H1 (cell line): ENCODE measurements at places on chromosomes 12 and 14. TPM values are rescaled to one million over a fixed set of nuclear protein-coding genes. Genes with fewer than 3 reads are reported as not detected.

Gene LRP1-AS
- not detected in 2 replicates for total RNA-seq

Gene MANSC4
- not detected in 2 replicates for total RNA-seq

Gene KRT77
- 0.10 TPM in 1 of 2 replicates, not detected in the other for total RNA-seq

- DNase-seq = no peak
Measured at GRCh38 chr12:101967506-101967905, 90.1 kb downstream of the DRAM1 start.

DNA sequence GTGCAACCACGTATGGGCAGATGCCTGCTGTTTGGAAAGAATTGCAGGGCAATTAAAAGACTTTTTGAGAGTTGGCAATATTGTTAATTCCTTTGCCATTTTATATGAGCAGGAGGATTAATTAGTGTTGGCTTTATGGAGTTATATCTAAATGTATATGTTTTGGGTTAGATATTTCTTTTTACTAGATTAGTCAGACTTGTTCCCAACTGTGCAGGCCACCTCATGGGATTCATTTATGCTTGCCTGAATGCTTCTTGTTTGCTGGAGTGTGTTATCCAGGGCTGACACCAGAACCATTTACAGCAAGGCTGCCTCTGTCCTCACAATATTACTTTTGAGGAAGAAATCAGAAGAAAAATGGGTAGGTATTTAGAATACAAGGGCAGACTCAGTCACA, 192.5 kb downstream of the KTN1 start:
- no peak for DNase-seq

Gene ZNF385A
- 12.1 and 14.3 TPM in 2 replicates for total RNA-seq

GRCh38 chr12:107374161-107374840, 281.0 kb upstream of the CRY1 start:
- DNase-seq = no peak

DNA sequence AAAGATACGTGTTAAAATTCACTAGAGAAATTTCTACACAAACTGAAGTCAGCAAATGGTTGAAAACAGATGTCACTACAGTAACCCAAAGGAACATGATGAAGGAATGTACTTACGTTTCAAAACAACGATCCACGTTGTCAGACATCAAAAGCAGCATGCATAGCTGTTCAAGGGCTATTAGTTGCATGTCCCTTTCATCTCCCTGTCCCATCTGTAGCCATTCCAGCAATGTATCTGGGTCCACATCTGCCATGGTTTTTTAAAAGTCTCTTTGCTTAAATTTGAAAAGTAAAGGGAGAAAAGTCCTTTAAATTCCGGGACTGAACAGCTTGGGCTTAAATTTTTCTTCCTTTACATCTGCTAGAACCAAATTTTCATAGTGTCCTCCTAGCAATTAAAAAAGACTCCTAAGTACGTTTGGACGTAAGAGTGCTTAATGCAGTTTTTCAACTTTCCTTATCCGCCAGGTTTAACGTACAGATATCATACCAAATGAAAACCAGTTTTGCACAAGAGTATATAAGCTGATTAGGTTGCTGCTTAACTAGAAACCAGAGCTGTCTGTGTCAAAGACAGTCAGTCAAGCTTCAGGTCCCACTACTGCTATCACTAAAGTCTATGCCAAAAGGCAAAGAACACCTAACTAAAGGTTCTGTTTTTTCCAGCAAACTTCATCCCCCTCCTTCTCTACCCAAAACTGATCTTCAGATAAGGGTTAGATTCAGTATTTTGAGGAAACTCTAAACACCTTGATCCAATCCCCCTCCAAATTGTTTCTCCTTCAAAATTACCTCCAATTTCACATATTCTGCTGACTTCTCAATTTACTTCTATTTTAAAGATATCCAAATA, 1.7 kb downstream of the HECTD1 start:
- DNase-seq = no peak

DNA sequence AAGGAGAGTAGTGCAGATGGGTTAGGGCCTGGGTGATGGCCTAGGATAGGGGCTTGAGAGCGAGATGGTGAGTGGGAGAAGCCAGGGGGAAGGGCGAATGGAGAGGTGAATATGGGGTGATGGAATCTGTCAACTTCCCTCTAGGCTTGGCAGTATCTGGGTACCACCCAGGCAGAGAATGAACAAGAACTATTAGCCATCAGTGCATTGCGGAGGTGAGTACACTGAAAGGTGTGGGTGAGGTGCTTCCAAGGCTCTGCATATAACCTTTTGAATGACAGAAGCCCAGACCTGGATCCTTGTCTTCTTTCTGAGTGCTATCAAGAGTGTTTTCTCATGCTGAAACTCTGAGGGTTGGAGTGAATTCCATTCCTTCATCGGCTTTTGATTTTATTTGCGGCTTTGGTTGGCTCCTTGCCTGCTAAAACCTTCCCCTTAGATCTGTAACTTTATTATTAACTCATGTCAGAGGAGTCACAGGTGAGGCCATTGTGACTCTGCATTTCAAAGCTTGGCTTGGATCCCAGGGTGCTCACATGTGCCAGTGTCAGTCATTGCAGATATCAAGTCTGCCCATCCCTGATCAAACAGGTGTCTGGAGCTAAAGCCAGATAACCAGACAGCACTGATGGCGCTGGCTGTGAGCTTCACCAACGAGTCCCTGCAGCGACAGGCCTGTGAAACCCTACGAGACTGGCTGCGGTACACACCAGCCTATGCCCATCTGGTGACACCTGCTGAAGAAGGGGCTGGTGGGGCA, 18.6 kb downstream of the PEX5 start:
- no peak for DNase-seq

DNA sequence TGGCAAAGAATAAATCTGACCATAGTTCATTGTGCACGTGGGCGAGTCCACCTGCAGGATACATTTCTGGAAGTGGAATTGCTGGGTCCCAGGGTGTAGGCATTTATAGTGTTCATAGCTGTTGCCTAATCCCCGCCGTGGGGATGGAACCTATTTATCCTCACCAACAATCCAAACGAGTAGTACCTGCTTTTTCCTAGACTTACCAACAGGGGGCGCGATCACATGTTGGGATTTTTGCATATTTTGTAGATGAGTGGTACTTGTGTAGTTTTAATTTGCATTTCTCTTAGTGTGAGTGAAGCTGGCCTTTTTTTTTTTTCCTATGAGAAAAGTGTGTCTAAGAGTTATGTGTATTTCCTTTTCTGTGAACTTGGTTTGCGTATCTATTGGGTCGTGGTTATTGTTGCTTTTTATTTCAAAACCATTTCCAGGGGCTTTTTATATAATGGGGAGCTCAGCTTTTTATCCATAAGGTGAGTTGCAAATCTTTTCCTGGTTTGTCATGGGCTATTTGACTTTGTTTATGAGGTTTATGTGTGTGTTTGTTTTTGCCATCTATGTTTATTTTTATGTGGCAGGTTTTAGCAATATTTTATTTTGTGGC, 67.2 kb downstream of the CCDC92 start:
- no peak for DNase-seq

DNA sequence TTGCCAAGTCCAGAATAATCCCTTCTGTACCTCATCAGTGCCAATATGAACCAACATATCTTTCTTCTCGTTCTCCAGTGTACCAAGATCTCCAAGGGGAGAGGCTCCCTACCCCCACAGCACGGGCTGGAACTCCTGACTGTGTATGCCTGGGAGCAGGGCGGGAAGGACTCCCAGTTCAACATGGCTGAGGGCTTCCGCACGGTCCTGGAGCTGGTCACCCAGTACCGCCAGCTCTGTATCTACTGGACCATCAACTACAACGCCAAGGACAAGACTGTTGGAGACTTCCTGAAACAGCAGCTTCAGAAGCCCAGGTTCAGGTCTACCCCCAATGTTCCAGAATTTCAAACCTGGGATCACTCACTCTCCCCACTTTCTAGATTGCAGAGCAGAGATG, 10.5 kb upstream of the OAS2 start:
- no peak for DNase-seq

DNA sequence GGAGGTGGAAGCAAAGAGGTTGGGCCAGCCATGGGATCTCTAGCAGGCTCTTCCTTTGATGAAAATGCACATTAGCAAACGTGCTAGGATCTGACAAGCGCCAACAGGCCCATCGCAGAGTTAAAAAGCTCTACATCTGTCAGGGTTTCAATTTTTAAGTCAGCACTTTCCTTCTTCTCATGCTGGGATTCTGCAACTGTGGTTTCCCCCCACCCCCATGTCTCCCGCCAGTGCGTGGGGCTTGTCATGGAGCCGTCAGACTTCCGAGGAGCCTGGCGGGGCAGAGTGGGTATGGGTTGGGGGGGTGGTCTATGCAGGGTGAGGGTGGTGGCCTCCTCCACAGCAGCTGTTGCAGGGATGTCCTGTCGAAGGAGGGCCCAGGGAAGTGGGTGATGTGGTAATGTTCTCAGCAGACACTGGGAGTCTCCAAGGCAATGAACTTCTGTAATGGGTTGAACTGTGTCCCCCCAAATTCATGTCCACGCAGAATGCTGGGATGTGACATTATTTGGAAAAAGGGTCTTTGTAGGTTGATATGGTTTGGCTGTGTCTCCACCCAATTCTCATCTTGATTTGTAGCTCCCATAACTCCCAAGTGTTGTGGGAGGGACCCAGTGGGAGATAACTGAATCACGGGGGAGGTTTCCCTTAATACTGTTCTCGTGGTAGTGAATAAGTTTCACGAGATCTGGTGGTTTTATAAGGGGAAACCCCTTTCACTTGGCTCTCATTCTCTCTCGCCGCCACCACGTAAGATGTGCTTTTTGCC, 115.2 kb upstream of the MAP1LC3B2 start:
- DNase-seq = no peak

Gene ABCB9
- 6.3 and 8.0 TPM in 2 replicates for total RNA-seq

GRCh38 chr12:54304187-54304810, 3.5 kb upstream of the NFE2 start:
- peak; percentile 59 for DNase-seq

DNA sequence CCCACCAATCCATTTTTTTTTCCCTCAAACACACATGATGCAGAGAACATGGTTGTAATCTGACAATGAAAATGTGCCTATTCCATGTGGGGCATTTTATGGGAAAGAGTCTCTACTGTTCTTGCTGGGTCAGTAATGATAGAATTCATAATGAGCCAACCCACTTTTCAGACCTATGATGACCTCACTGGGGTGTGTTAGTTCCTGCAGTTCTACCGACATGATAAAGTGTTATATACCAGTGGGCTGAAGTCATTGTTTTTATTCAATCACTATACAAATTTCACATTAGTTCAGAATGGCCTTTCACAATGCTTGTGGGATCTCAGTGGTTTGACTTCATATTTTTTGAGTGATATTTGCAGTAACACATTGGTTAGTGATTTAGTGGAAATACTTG, 47.5 kb downstream of the PPFIBP1 start:
- DNase-seq = no peak

- DNase-seq = no peak
Measured at GRCh38 chr12:118984161-118984943, 3.0 kb downstream of the SRRM4 start.

Gene HOXC12
- total RNA-seq = not detected in 2 replicates

GRCh38 chr14:90034156-90034555, 27.6 kb upstream of the KCNK13 start:
- no peak for DNase-seq

DNA sequence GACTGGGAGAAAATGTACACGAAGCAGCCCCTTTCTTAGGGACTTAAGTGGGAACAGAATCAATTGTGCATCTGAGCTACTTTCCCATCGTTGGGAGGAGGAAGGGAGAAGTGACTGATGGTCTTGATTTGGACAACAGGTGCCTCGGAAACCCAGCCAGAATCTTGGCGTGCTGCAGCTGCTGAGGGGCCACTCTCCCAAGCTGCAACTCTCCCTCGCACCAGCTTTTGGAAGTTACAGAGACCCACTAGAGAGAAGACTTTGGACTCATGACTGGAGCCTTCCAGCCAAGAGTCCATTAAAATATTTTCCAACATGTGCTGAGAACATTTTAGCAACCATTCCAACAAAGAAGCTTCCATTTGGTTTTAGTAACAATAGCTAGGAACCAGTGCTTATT, 52.3 kb downstream of the GNS start:
- no peak for DNase-seq

DNA sequence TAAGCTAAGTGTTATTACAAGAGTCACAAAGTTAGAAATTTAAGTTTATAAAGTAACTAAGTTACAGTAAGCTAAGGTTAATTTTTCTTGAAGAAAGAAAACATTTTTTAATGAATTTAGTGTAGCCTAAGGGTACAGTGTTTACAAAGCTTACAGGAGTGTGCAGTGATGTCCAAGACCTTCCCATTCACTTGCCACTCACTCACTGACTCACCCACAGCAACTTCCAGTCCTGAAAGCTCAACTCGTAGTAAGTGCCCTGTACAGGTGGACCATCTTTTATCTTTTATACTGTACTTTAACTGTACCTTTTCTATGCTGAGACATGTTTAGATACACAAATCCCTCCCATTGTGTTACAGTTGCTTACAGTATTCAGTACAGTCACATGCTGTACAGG, 60.9 kb upstream of the TMEM263 start:
- no peak for DNase-seq

Gene WNT1
- total RNA-seq = not detected in 2 replicates

DNA sequence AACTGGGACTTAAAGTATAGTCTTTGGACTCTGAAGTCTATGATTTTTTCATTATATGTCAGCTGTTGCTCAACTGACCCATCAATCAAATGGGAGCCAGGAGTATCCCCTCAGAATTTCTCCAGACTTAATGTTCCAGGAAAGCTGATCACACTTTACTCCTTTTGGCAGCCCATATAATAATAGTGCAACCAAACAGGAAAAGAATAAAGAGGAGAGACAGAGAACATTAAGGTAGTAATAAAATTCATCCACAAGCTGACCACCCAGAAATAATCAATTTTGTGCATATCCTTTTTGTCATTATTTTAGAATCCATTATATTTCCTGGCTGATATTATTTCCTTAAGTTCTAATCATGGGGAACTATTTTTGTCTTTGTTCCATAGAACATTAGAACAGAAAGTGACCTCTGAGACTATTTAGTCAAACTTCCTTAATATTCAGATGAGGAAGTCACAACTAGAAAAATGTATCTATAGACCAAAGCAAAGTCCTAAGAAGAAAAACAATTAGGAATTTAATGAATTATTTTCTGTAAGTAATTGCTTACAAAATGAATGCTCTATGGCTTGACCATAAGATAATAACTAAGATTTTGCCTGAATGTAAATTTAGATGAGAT, 238.1 kb upstream of the SEL1L start:
- no peak for DNase-seq

GRCh38 chr12:15477761-15478160, 155.5 kb downstream of the PTPRO start:
- no peak for DNase-seq

GRCh38 chr14:75742867-75743266, 81.8 kb downstream of the TTLL5 start:
- DNase-seq = no peak

- DNase-seq = no peak
Measured at GRCh38 chr12:6959058-6959804, 8.1 kb downstream of the PTPN6 start.

DNA sequence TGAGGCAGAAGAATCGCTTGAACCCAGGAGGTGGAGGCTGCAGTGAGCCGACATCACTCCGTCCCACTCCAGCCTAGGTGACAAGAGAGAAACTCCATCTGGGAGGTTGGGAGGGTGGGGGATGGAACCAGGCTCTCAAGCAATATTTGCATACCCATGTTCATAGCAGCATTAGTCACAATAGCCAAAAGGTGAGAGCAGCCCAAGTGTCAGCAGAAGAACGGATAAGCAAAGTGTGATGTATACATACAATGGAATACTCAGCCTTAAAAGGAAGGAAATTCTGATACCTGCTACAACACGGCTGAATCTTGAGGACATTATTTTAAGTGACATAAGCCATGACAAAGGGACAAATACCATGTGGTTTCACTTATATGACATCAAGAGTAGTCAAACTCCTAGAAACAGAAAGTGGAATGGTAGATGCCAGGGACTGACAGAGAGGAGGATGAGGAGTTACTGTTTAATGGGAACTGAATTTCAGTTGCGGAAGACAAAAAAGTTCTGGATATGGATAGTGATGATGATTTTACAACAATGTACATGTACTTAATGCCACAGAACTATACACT, 11.6 kb downstream of the DAD1 start:
- no peak for DNase-seq
